Neural crest cell (in vitro differentiated cells): ENCODE measurements at places on chromosomes 13 and 19. TPM values are rescaled to one million over a fixed set of nuclear protein-coding genes. Genes with fewer than 3 reads are reported as not detected.

DNA sequence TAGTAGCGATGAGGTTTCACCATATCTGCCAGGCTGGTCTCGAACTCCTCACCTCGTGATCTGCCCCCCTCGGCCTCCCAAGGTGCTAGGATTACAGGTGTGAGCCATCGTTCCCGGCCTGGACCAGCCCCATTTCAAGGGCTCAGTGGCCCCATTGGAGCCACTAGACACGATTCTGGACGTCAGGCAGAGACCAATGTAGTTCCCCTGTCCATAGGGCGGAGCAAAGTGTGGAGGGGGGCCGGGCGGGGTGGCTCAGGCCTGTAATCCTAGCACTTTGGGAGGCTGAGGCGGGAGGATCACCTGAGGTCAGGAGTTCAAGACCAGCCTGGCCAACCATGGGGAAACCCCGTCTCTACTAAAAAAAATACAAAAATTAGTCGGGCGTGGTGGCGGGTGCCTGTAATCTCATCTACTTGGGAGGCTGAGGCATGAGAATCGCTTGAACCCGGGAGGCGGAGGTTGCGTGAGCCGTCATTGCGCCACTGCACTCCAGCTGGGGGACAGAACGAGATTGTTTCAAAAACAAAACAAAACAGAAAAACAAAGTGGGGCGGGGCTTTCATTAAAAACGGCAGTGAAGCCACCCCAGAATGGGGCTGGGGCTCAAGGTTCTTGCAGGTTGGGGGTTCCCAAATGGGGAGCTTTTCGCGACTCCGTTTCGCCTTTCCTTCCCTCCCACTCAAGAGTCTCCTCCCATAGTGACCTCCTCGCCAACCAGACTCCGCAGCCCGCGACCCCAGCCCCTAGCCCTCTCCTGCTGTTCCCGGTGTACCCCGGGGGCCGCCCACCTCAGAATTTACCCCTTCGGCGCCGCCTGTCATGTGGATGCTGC is 758 bp upstream of the TECR start:
- H3K4me3 ChIP-seq: peak overlapping the region; percentile 98
- no peaks in the 10 kb centered on the region for H3K27me3 ChIP-seq
- no peak for DNase-seq
- H3K27ac ChIP-seq: peak overlapping the region; percentile 94

DNA sequence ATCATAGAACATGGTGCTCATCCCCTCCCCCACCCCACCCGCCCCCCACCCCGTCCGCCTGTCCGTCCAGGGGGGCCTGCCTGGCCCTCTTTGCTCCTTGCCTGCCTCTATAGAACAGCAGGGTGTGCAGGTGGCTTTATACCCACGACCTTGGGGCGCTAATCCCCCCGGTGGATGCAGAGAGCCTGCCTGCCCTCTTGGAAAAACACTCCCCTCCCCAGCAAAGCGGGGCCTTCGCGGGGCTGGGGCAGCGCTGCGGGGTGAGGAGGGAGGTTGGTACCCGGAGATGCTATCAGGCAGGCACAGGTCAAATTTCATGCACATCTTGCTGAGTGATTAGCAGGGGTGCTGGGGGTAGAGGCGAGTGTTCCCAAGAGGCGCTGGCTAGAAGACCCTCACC is 21.9 kb downstream of the RFX1 start:
- H3K4me1 ChIP-seq: peaks cover 6% of the 10 kb centered on the region
- H3K27me3 ChIP-seq: no peaks in the 10 kb centered on the region
- no peak overlapping the region for H3K4me3 ChIP-seq
- no peak for DNase-seq

GRCh38 chr13:106348075-106348840 is 187.2 kb downstream of the EFNB2 start:
- H3K36me3 ChIP-seq: no peaks in the 10 kb centered on the region
- no peak overlapping the region for H3K27ac ChIP-seq
- peak overlapping the region; percentile 90 for H3K4me3 ChIP-seq
- peaks cover 47% of the 10 kb centered on the region for H3K4me1 ChIP-seq
- DNase-seq: no peak
- H3K27me3 ChIP-seq: peaks cover 10% of the 10 kb centered on the region

DNA sequence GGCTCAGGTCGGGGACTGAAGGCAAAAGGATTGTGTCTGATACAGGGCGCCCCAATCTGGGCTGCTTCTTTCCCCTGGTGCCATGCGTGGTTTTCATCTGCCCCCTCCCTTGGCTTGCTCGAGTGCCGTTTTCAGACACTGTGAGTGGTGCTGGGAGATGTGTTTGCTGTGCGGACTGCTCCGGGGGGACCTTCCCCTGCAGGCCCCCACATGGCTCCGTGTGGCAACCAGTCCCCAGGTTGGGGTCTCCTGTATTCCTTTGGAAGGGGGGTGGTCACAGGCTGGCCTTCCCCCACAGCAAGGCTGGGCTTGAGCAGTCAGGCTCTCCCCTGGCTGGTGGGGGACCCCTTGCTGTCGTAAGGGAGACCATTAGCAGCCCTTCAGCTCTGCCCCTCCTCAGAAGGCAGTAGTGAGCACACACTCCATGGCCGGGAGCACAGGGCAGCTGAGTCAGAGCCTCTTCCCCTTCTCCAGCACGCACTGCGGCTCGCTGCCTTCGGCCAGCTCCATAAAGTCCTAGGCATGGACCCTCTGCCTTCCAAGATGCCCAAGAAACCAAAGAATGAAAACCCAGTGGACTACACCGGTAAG is 20.6 kb upstream of the QTRT1 start:
- no peak for DNase-seq
- peaks cover 18% of the 10 kb centered on the region for H3K36me3 ChIP-seq
- H3K4me1 ChIP-seq: no peaks in the 10 kb centered on the region

The LRRC63 gene
- total RNA-seq: 0.37 and 0.52 TPM in 2 replicates
